ENCODE measurements at places on chromosomes 3 and 15.

GRCh38 chr3:99186016-99186415 is 284.5 kb upstream of the DCBLD2 start:
- H3K4me1 ChIP-seq: no peaks in the 10 kb centered on the region
- H3K27ac ChIP-seq: no peak overlapping the region
- no peaks in the 10 kb centered on the region for H3K27me3 ChIP-seq
- DNase-seq: no peak

DNA sequence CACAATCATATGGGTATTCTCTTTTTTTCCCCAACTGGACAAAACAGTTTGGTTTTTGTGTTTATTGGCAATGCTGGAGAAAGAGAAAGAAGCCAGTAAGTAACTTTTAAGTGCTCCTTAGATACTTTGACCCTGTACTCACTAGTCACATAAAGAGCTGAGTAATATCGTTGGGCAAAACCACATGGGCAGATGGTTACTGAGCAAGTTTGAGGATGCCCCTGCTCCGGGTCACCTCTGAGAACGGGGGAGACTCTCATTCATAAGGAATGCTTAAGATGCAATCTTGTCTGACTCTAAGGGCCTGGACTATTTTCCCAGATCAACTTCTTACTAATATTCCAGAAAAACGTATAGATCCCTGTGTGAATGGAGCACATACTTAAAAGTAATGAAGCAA is 106.4 kb upstream of the SLC2A2 start:
- H3K4me1 ChIP-seq: peaks cover 6% of the 10 kb centered on the region
- H3K27ac ChIP-seq: no peak overlapping the region
- peaks cover 29% of the 10 kb centered on the region for H3K36me3 ChIP-seq
- no peak overlapping the region for H3K4me3 ChIP-seq
- DNase-seq: no peak

DNA sequence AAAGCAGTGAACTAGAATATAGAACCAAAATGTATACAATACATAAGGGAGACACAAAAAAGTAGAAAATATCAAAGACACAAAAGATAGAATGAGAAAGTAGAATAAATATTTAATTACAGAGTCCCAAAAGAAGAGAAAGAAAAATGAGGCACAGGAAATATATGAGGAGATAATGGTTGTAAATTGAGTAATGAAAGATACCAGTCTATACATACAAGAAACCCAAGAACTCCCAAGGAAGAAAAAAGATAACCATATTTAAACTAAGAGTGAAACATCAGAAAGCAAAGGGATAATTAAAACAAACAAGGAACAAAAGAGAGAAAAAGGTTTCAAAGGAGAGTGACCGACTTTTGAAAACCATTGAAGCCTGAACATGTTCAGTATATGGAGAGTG is 47.3 kb downstream of the CPEB1 start:
- H3K4me1 ChIP-seq: no peaks in the 10 kb centered on the region
- H3K36me3 ChIP-seq: no peaks in the 10 kb centered on the region
- no peak overlapping the region for H3K27ac ChIP-seq
- no peak overlapping the region for H3K4me3 ChIP-seq
- no peak for DNase-seq

- no peak for DNase-seq
- no peaks in the 10 kb centered on the region for H3K36me3 ChIP-seq
- H3K4me3 ChIP-seq: no peak overlapping the region
- H3K4me1 ChIP-seq: peaks cover 3% of the 10 kb centered on the region
Observed at GRCh38 chr15:70812827-70813364, 41.1 kb downstream of the LARP6 start.

DNA sequence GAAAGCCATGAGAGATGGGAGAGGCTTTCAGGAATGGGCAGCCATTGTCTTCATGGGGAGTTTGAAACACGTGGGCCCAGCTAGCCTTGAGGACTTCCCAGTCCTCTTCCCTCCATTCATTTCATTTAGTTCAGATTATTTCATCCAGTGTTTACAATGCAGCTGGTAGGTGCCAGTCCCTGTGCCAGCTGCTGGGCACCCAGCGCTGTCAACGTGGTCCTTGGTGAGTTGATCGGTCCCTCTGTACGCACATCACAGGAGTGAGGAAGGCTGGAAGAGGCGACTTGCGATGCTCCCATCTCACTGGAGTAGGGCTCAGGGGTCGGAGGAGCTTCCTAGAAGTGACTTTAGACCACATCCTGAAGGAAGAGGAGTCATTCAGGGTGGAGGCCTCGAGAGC is 206.4 kb upstream of the BHLHE40 start:
- peaks cover 62% of the 10 kb centered on the region for H3K36me3 ChIP-seq
- no peaks in the 10 kb centered on the region for H3K27me3 ChIP-seq
- no peak overlapping the region for H3K4me3 ChIP-seq
- peak overlapping the region; percentile 67 for H3K27ac ChIP-seq
- H3K4me1 ChIP-seq: peaks cover 70% of the 10 kb centered on the region

- no peak for DNase-seq
- no peaks in the 10 kb centered on the region for H3K4me1 ChIP-seq
- no peaks in the 10 kb centered on the region for H3K36me3 ChIP-seq
- no peak overlapping the region for H3K4me3 ChIP-seq
- no peak overlapping the region for H3K27ac ChIP-seq
- peaks cover 3% of the 10 kb centered on the region for H3K27me3 ChIP-seq
Observed at GRCh38 chr3:135930255-135930654, 35.3 kb upstream of the PPP2R3A start.

- H3K27ac ChIP-seq: no peak overlapping the region
- H3K4me3 ChIP-seq: no peak overlapping the region
- H3K27me3 ChIP-seq: no peaks in the 10 kb centered on the region
- DNase-seq: no peak
Observed at GRCh38 chr3:185046164-185046515, 106.7 kb downstream of the C3orf70 start.

- H3K27me3 ChIP-seq: peaks cover 68% of the 10 kb centered on the region
- H3K4me3 ChIP-seq: no peak overlapping the region
- H3K4me1 ChIP-seq: peaks cover 15% of the 10 kb centered on the region
- peaks cover 8% of the 10 kb centered on the region for H3K36me3 ChIP-seq
- H3K27ac ChIP-seq: no peak overlapping the region
- no peak for DNase-seq
Observed at GRCh38 chr3:147414390-147415138, 5.4 kb downstream of the ZIC1 start.
